ENCODE measurements at places on chromosomes 5 and 9. TPM values are rescaled to one million over a fixed set of nuclear protein-coding genes. Genes with fewer than 3 reads are reported as not detected.

Gene VPS13A
- 54.8 TPM for total RNA-seq

Gene WHRN
- 4.1 TPM for total RNA-seq

Gene EPB41L4A
- 9.7 TPM for total RNA-seq

GRCh38 chr5:69136293-69136692, 30.7 kb upstream of the CCNB1 start:
- no peak overlapping the region for H3K4me3 ChIP-seq
- H3K27ac ChIP-seq: no peak overlapping the region
- no peaks in the 10 kb centered on the region for H3K27me3 ChIP-seq
- no peak for DNase-seq

Gene GABRG2
- total RNA-seq: not detected

Gene FOXD4L6
- not detected for total RNA-seq

- no peaks in the 10 kb centered on the region for H3K36me3 ChIP-seq
- no peak overlapping the region for H3K27ac ChIP-seq
- H3K4me3 ChIP-seq: no peak overlapping the region
- no peaks in the 10 kb centered on the region for H3K4me1 ChIP-seq
- H3K27me3 ChIP-seq: no peaks in the 10 kb centered on the region
- DNase-seq: no peak
These were observed 83.6 kb downstream of the SNX24 start for GRCh38 chr5:122929001-122929400.

- no peak overlapping the region for H3K27ac ChIP-seq
- no peaks in the 10 kb centered on the region for H3K4me1 ChIP-seq
- no peaks in the 10 kb centered on the region for H3K27me3 ChIP-seq
- DNase-seq: no peak
- H3K36me3 ChIP-seq: no peaks in the 10 kb centered on the region
- H3K4me3 ChIP-seq: no peak overlapping the region
These were observed 32.2 kb downstream of the CARD6 start for GRCh38 chr5:40873286-40873880.

Gene TAF7
- total RNA-seq: 35.9 TPM

Gene NELFB
- total RNA-seq: 37.2 TPM

Gene CBY3
- total RNA-seq: not detected

DNA sequence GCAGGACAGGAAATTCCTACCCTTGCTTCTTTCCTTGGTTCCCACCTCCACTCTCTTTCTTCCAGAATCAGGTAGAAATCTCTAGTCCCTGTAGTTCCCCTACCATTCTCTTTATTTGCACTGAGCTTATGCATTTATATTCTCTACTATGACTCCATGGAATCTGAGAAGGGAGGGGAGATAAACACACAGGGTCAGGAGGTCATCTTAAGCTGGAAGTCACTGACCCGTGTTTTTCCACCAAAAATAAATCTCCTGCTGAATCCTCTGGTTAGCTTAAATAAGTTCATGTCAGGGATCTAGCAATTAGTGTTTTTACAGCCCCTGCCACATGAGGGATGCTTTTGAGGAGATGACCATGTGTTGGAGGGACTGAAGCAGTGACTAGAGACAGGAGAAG, 3.7 kb downstream of the ACTL7B start:
- no peak overlapping the region for H3K27ac ChIP-seq
- H3K4me3 ChIP-seq: no peak overlapping the region
- no peaks in the 10 kb centered on the region for H3K4me1 ChIP-seq
- H3K27me3 ChIP-seq: no peaks in the 10 kb centered on the region

- H3K27ac ChIP-seq: no peak overlapping the region
- H3K27me3 ChIP-seq: no peaks in the 10 kb centered on the region
- no peak for DNase-seq
- peaks cover 3% of the 10 kb centered on the region for H3K4me1 ChIP-seq
These were observed 61.0 kb downstream of the ARL15 start for GRCh38 chr5:54249210-54250028.

GRCh38 chr5:148810823-148811222, 15.6 kb upstream of the ADRB2 start:
- H3K4me3 ChIP-seq: no peak overlapping the region
- H3K27me3 ChIP-seq: no peaks in the 10 kb centered on the region
- peaks cover 5% of the 10 kb centered on the region for H3K4me1 ChIP-seq
- no peak for DNase-seq
- no peaks in the 10 kb centered on the region for H3K36me3 ChIP-seq

DNA sequence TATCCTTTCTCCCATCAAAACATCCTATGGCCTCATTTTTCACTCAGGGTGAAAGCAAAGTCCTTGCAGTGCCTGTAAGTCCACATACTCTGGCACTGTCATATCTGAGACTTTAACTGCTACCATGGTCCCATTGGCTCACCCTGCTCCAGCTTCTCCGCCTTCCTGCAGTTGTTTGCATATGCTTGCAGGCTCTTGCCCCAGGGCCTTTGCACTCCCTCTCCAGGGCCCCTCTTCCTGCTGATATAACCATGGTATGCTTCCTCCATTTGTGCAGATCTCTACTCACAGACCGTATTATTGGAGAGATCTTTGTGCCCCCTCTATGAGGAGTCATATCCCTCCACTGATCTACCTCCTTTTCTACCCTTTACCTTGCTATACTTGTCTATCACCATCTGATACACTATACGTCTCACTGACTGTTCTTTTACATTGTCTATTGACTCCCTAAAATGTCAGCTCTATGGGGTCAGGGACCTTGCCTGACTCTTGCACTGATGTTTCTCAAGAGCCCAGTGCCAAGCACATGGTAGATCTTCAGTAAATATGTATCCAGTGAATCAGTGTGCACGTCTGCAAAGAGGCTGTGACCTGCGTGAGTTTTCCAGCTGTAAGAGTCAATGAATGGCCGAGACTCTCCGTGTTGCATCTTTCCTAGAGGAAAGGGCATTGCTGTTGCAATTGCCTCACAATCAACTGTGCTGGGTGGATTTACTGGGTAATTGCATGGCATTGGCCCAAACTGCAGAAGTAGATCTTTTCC, 81.7 kb upstream of the CPEB4 start:
- no peak overlapping the region for H3K27ac ChIP-seq
- no peaks in the 10 kb centered on the region for H3K27me3 ChIP-seq
- no peaks in the 10 kb centered on the region for H3K4me1 ChIP-seq
- no peak overlapping the region for H3K4me3 ChIP-seq
- H3K36me3 ChIP-seq: no peaks in the 10 kb centered on the region

DNA sequence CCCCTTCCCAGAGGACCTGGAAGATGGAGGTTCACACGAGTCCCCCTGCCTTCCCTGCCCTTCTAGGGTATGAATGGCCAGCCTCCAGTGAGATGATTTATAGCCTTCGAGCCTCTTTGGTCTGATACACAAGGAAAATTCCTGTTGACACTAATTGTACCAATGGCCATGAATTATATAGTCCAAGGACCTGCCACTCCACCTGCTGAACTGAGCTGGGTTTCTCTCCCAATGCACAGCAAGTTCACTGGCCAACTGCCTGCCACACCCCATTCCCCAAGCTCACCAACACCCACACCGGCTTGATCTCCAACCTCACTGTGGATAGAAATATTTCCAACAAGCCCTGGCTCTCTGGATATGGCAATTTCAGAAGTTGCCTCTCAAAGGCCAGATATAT, 9.3 kb upstream of the ADRA1B start:
- H3K4me1 ChIP-seq: peaks cover 44% of the 10 kb centered on the region
- no peak overlapping the region for H3K4me3 ChIP-seq
- no peaks in the 10 kb centered on the region for H3K36me3 ChIP-seq
- peak overlapping the region; percentile 29 for H3K27ac ChIP-seq

- H3K27me3 ChIP-seq: no peaks in the 10 kb centered on the region
- no peak for DNase-seq
- no peak overlapping the region for H3K27ac ChIP-seq
- no peak overlapping the region for H3K4me3 ChIP-seq
- H3K4me1 ChIP-seq: no peaks in the 10 kb centered on the region
These were observed 85.0 kb upstream of the HRH2 start for GRCh38 chr5:175572886-175573285.

DNA sequence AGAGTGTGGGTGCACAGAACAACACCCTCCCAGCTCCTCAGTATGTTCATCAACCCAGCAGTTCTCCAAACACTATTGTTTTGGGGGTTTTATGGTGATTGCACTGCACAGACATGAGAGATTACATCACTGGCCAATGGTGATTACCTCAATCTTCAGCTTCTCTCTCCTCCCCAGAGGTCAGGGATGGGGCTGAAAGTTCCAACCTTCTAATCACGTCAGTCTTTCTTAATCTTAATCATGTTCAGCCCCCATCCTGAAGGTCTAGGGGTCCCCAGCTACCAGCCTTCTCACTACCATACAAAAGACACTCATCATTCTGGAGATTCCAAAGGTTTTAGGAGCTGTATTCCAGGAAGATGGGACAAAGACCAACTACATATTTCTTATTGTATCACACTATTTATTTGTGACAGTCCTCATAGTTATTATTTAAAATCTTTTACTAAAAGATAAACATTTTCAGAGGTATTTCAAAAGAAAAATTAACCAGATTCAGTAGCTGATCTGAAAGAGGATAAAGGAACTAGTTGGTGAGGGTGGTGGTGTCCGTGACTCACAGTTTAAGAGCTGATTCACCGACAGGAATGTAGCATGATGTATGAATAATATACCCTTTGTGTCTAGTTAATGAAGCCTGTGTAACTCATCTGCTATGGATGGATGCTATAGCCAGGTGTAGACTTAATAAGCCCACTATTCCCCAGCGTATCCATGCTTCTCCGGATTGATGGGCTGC, 35.6 kb downstream of the RASEF start:
- DNase-seq: no peak
- no peaks in the 10 kb centered on the region for H3K36me3 ChIP-seq
- H3K4me3 ChIP-seq: no peak overlapping the region
- H3K27me3 ChIP-seq: no peaks in the 10 kb centered on the region

DNA sequence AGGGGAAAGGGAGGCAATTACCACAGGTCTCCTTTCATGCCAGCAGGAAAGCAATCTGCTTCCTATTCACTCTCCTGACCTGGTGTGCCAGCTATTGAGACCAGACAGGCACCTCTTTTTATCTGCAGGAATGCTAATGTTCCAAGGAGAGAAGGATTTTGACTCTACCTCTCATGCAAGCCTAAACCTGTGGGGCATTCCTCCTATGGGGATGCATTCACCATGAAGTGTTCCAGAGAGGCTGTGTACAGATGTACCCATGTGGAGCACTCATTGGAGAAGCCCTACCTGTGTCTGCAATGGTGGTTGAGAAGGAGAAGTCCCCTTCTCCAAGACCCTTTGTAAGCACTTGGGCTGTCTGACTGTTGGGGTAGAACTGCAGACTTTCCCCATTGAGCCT, 45.4 kb upstream of the EDIL3 start:
- H3K27me3 ChIP-seq: no peaks in the 10 kb centered on the region
- peaks cover 6% of the 10 kb centered on the region for H3K4me1 ChIP-seq
- no peak overlapping the region for H3K4me3 ChIP-seq
- H3K27ac ChIP-seq: no peak overlapping the region
- no peak for DNase-seq
- no peaks in the 10 kb centered on the region for H3K36me3 ChIP-seq

Gene ELOVL7
- total RNA-seq: 18.5 TPM

- no peaks in the 10 kb centered on the region for H3K36me3 ChIP-seq
- H3K27me3 ChIP-seq: no peaks in the 10 kb centered on the region
- DNase-seq: no peak
- no peaks in the 10 kb centered on the region for H3K4me1 ChIP-seq
- no peak overlapping the region for H3K27ac ChIP-seq
These were observed 151.6 kb upstream of the MEF2C start for GRCh38 chr5:89034588-89034987.

Gene PAPPA
- 17.4 TPM for total RNA-seq

- H3K36me3 ChIP-seq: no peaks in the 10 kb centered on the region
- H3K4me1 ChIP-seq: no peaks in the 10 kb centered on the region
- no peak for DNase-seq
- no peaks in the 10 kb centered on the region for H3K27me3 ChIP-seq
These were observed 40.4 kb downstream of the LIX1 start for GRCh38 chr5:97102010-97102470.

Gene TMEM252
- total RNA-seq: not detected

Gene CLIC3
- total RNA-seq: 8.7 TPM

Gene WDR70
- 18.0 TPM for total RNA-seq

DNA sequence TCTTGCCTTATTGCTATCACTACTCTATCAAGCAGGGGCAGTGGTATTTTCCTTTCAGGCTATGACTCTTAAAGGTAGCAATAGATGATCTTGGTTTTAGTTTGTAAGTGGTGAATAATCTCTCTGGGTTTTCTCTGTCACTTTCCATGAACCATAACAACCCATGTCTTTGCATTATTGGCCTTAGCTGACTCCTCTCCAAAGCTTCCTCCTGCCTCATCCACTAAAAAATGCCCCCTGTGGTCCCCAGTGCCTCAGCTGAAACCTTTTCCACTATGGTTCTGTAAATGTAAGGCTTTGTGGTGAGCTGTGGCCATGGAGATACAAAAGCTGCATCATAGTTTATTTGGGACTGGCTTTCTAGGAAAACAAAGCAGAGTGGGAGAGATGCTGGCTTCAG, 128.8 kb downstream of the GPBP1 start:
- no peak overlapping the region for H3K27ac ChIP-seq
- no peak overlapping the region for H3K4me3 ChIP-seq
- H3K36me3 ChIP-seq: no peaks in the 10 kb centered on the region
- peaks cover 12% of the 10 kb centered on the region for H3K4me1 ChIP-seq
- no peaks in the 10 kb centered on the region for H3K27me3 ChIP-seq
- DNase-seq: no peak

DNA sequence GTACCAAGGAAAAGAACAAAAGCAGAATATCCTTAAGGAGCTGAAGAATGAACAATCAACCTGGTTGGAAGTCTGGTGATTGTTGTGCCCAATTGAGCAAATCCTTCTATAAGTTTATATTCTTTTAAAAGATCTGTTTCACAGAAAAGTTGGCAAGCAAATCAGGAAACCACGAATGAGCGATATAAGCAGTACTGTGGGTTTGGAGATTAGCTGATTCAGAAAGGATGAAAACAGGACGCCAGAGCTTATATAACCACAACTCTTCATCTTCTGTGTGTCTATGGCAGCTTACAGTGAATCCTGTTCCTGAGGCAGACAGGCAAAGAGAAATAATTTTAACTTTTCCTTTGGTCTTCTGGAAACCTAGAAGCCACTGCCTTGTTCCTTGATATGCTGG, 61.7 kb downstream of the SLC38A9 start:
- no peaks in the 10 kb centered on the region for H3K27me3 ChIP-seq
- no peak for DNase-seq
- H3K27ac ChIP-seq: no peak overlapping the region

GRCh38 chr9:97046228-97046627, 7.3 kb upstream of the CTSV start:
- no peaks in the 10 kb centered on the region for H3K4me1 ChIP-seq
- no peak overlapping the region for H3K27ac ChIP-seq
- no peaks in the 10 kb centered on the region for H3K36me3 ChIP-seq
- no peaks in the 10 kb centered on the region for H3K27me3 ChIP-seq
- no peak overlapping the region for H3K4me3 ChIP-seq
- DNase-seq: no peak

Gene CENPK
- 1.1 TPM for total RNA-seq

All from thoracic aorta (tissue), 2 donors.